ENCODE measurements at places on chromosomes 12 and 14. TPM values are rescaled to one million over a fixed set of nuclear protein-coding genes. Genes with fewer than 3 reads are reported as not detected.

Gene CALM1
- 2,295 TPM for polyA plus RNA-seq

Gene SLC6A13
- polyA plus RNA-seq = not detected

Gene PLEKHG7
- not detected for polyA plus RNA-seq

Gene TTC9
- 17.9 TPM for polyA plus RNA-seq

Gene ITGB7
- 191 TPM for polyA plus RNA-seq

Gene RNASE3
- polyA plus RNA-seq = not detected

Gene CCDC197
- polyA plus RNA-seq = not detected

Gene KRT2
- polyA plus RNA-seq = 2.4 TPM

GRCh38 chr12:42590330-42590934, 886 bp upstream of the PRICKLE1 start:
- H3K27ac ChIP-seq = no peak overlapping the region
- H3K27me3 ChIP-seq = no peaks in the 10 kb centered on the region
- H3K4me1 ChIP-seq = peaks cover 4% of the 10 kb centered on the region
- no peak for DNase-seq

DNA sequence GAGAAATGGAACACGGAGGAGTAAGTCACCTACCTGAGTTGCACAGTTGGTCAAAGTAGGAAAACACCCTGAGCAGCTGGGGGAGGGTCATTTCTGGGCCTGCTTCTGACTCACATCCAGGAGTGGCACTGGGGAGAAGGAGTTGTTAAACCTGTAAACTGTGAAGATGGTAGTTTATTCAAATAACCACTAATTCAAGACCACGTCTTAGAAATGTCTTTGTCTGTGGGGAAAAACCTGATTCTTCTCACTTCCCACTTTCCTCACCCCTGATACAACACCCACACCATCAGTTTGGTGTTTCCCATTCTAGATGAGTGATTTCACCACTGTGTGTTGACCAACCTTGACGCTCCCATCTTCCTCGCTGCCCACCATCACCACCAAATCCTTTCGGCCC, 207.1 kb downstream of the ANO4 start:
- DNase-seq = no peak
- no peaks in the 10 kb centered on the region for H3K36me3 ChIP-seq
- H3K27me3 ChIP-seq = no peaks in the 10 kb centered on the region
- no peak overlapping the region for H3K27ac ChIP-seq

DNA sequence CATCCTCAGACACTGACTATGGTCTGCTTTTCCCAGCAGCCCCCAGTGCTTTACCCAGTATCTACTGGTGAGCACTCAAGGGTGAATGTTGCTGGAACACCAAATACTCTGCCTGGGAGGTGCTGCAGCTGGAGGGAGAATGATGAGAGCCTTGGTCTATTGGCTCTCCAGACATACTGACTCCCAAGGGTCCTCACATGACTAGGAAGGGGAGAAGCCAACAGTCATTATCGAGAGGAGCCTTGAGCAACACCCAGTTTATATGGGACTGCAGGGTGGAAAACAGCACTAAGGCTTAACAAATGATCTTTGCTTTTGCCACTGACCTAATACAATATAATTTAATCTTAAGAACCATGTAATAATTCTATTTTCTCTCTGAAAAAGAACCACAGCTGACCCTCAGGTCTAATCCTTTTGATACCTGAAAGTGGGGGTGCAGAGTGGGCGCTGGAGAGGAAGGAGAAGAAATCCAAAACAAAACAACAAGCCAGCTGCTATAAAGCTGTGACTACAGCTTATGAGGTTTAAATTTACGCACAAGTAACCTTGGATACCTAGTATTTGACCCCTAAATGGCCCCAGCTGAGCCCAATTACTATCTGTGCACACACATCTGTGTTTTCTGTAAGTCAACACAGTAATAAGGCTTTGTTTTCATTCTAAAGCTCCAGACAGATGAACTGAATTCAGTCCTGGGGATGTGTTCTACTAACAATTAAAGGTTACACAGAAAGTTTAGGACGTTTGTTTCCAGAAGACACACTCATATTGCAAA, 107.8 kb upstream of the GRIP1 start:
- no peak for DNase-seq
- no peaks in the 10 kb centered on the region for H3K27me3 ChIP-seq
- no peaks in the 10 kb centered on the region for H3K4me1 ChIP-seq
- H3K27ac ChIP-seq = no peak overlapping the region
- H3K36me3 ChIP-seq = no peaks in the 10 kb centered on the region

DNA sequence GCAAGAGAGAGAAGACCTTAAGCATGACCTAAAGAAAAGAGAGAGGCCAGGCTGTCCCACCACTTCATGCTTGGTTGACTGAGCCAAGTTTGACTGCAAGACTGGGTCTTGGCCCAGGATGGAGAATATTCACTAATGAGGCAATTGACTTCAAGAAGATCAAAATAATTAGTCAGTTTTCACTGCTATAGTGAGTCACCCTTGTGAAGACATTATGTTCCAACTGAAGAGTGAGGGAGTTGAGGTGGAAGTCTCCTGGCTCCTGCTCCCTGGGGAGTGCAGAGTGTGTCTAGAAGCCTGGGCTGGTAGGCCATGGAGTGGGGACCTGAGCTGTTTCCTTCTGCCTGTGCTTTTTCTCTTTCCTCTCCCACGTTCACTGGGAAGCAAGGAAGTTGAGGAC, 117.6 kb downstream of the CACNA1C start:
- no peaks in the 10 kb centered on the region for H3K36me3 ChIP-seq
- no peak for DNase-seq
- no peaks in the 10 kb centered on the region for H3K27me3 ChIP-seq

DNA sequence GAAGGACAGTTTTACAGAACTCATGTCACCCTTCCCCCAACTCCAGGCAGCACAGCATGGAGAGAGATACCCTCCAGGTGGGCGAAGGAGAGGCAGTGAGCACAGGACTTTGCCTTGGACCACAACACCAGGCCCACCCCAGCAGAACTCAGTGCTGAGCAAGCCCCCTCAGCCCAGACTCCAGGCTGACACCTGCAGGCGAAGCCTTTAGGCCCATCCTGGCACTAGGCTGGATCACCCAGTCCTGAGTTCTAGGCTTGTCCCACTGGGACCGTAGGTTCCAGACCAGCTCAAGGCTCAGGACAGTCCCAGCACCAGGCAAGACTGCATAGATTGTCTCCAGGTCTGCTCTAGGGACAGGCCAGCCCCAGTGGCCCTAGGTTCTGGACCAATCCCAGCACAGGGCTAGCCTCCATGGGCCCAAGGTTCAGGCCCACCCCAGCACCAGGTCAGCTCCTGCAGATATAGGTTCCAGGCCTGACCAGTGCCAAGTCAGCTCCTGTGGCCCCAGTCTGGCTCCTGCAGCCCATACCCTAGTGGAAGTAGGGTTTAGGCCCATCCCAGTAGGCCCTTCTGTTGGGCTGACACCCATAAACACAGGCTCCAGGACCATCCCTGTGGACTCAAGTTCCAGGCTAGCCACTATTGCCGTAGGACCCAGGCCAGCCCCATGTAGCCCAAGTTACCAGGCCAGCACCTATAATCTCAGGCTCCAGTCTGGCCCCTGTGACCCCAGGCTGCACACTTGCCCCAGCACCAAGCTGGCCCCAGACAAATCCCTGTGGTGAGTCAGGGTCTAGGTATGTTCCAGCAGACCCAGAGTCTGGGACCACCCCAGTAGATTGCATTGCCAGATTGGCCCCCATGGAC, 9.4 kb downstream of the WASHC3 start:
- peaks cover 4% of the 10 kb centered on the region for H3K4me1 ChIP-seq
- H3K4me3 ChIP-seq = no peak overlapping the region
- no peaks in the 10 kb centered on the region for H3K27me3 ChIP-seq
- H3K27ac ChIP-seq = no peak overlapping the region

GRCh38 chr14:58994130-58994529, 194.3 kb upstream of the DAAM1 start:
- H3K36me3 ChIP-seq = no peaks in the 10 kb centered on the region
- no peaks in the 10 kb centered on the region for H3K4me1 ChIP-seq
- no peak overlapping the region for H3K27ac ChIP-seq
- no peak overlapping the region for H3K4me3 ChIP-seq

GRCh38 chr14:102544046-102544746, 34.6 kb upstream of the ANKRD9 start:
- DNase-seq = no peak
- H3K4me3 ChIP-seq = no peak overlapping the region
- peaks cover 13% of the 10 kb centered on the region for H3K27me3 ChIP-seq
- H3K4me1 ChIP-seq = no peaks in the 10 kb centered on the region

GRCh38 chr14:100486025-100486828, 101.0 kb downstream of the BEGAIN start:
- H3K4me1 ChIP-seq = peaks cover 3% of the 10 kb centered on the region
- H3K27me3 ChIP-seq = no peaks in the 10 kb centered on the region
- H3K4me3 ChIP-seq = no peak overlapping the region

GRCh38 chr12:19671695-19672094, 232.4 kb downstream of the AEBP2 start:
- no peak overlapping the region for H3K27ac ChIP-seq
- H3K4me1 ChIP-seq = no peaks in the 10 kb centered on the region
- H3K36me3 ChIP-seq = no peaks in the 10 kb centered on the region
- H3K4me3 ChIP-seq = no peak overlapping the region
- no peak for DNase-seq
- H3K27me3 ChIP-seq = no peaks in the 10 kb centered on the region

DNA sequence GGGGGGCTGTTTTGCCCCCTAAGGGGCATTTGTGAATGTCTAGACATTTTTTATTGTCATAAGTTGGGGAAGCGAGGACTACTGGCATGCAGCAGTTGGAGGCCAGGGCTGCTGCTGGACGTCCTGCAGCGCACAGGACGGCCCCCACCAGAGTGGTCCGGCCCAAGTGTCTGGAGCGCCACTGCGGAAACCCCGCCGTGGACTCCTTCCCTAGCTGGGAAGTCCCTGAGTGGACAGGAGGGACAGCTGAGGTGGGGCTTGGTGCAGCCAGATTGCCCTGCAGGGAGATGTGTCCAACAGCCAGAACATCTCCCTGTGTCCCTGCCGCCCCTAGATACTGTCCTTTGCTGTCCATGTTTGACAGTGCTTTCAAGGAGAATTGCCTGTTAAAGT, 5.5 kb downstream of the CKB start:
- H3K4me3 ChIP-seq = no peak overlapping the region
- no peaks in the 10 kb centered on the region for H3K27me3 ChIP-seq
- DNase-seq = no peak
- peaks cover 15% of the 10 kb centered on the region for H3K4me1 ChIP-seq
- peaks cover 5% of the 10 kb centered on the region for H3K36me3 ChIP-seq
- no peak overlapping the region for H3K27ac ChIP-seq

GRCh38 chr14:61720294-61720661, 25.0 kb downstream of the HIF1A start:
- H3K4me3 ChIP-seq = peak overlapping the region; percentile 6
- no peaks in the 10 kb centered on the region for H3K36me3 ChIP-seq
- no peak for DNase-seq
- no peaks in the 10 kb centered on the region for H3K27me3 ChIP-seq
- H3K27ac ChIP-seq = peak overlapping the region; percentile 56

DNA sequence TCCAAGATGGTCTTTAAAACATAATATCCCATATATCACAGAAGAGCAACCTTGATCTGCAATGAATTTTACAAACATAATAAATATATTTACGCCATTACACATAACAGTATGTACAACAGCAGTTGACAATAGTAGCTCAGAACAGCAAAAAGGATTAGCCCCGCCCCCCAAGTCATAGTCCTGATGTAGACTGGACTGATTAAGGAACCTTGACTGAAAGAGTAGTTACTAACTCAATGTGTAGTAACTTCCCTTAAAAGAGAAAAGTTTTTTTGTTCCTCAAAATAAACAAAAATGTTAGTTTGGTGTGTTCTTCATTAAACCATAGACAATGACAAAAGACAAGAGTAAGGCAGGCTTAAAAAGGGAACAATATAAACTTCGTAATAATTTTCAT, 44.5 kb downstream of the GTF2A1 start:
- no peak overlapping the region for H3K27ac ChIP-seq
- no peaks in the 10 kb centered on the region for H3K36me3 ChIP-seq
- H3K4me3 ChIP-seq = no peak overlapping the region
- no peaks in the 10 kb centered on the region for H3K4me1 ChIP-seq

DNA sequence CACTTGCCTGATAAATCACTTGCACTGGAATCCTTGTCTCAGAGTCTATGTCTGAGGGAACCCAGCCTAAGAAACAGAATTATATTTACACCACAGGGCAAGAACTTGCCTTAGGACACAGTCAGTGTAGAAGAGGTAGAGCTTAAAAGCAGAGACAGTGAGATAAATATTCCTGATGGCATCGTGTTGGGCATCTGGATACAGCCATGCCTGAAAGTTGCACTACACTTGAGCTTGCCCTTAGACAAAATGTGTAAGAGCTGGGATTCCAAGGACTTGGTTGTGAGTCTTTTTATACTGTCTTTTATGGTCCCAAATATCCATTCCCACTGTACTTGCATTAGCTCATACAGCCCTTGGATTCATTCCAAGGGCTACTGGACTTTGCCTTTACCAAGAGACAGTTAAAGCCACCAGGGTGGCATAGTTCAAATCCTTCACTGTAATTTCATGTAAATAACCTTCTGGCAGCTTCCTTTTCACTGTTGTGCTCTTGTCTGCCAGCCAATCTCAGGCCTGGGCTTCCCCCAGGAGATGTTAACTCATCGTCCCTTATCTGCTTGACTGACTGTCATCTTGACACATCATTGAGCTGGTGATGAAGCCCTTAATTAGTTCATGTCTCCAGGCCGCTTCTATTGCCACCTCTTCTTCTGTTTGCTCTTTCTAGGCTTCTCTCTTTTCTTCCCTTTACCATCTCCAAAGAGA, 577.9 kb upstream of the TBX3 start:
- H3K4me3 ChIP-seq = no peak overlapping the region
- H3K27ac ChIP-seq = no peak overlapping the region
- H3K36me3 ChIP-seq = no peaks in the 10 kb centered on the region
- no peaks in the 10 kb centered on the region for H3K27me3 ChIP-seq
- DNase-seq = no peak

GRCh38 chr12:30827101-30828066, 72.6 kb upstream of the CAPRIN2 start:
- no peak overlapping the region for H3K27ac ChIP-seq
- H3K27me3 ChIP-seq = no peaks in the 10 kb centered on the region
- H3K4me1 ChIP-seq = no peaks in the 10 kb centered on the region
- no peaks in the 10 kb centered on the region for H3K36me3 ChIP-seq
- DNase-seq = no peak

All from naive thymus-derived CD4-positive, alpha-beta T cell (primary cell).